Endodermal cell (in vitro differentiated cells): ENCODE measurements at places on chromosomes 4 and X. TPM values are rescaled to one million over a fixed set of nuclear protein-coding genes. Genes with fewer than 3 reads are reported as not detected.

DNA sequence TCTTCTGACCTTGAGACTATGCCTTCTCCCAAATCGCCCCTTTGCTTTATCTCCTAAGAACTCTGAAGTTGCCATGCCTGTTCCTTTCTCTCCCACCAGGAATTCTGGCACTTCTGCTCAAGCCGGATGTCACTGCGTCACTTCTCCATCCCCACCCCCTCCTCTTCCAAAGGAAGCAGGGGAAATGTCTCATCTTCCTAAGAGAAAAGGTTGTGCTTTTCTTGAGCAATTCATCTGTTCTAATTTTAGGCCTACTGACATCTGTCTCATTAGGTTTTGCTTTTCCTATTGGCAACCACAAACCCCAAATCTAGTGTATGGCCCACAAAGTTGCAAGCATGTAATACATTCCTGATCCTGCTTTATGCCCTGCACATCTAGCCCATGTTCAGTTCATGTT is 163.1 kb upstream of the PLAC1 start:
- DNase-seq = peak; percentile 65

DNA sequence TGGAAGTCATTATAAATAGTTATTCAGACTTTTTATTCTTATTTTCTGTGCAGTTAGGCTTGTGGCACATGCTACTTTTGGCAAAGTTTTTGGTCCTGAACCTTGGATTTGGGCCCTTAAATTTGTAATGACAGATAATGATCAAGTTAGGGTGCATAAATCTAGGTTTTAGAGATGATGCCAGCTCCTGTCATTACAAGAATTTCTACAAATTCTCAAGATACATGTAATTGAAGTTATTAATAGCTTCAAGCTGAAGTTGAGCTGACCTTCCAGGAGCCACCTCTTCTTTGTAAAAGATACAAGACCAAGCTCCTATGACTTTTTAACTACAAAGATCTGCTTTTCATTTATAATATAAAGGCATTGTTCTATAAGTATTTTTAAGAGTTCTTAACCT is 255.6 kb upstream of the UGT8 start:
- no peak for DNase-seq

DNA sequence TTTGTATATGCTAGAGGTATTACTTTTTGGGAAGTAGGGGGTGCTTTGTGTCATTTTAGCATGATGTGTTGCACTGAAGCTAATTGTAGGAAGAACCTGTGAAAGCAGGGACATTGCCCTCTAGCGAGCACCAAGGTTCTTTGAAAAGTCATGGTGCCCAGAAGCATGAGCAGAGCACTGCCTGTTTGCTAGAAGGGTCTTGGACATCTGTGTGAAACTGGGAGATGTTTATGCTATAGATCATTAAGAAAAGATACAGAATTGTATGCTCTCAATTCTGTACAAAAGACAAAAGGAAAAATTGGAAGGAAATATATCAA is 14.7 kb downstream of the GRPR start:
- peak; percentile 72 for DNase-seq

GRCh38 chrX:19646282-19646681 is 131.0 kb upstream of the MAP3K15 start:
- DNase-seq = no peak

- no peak for DNase-seq
Measured at GRCh38 chr4:44720371-44720770, 6.0 kb downstream of the GNPDA2 start.

GRCh38 chrX:55778322-55778721 is 60.8 kb downstream of the RRAGB start:
- DNase-seq = no peak

DNA sequence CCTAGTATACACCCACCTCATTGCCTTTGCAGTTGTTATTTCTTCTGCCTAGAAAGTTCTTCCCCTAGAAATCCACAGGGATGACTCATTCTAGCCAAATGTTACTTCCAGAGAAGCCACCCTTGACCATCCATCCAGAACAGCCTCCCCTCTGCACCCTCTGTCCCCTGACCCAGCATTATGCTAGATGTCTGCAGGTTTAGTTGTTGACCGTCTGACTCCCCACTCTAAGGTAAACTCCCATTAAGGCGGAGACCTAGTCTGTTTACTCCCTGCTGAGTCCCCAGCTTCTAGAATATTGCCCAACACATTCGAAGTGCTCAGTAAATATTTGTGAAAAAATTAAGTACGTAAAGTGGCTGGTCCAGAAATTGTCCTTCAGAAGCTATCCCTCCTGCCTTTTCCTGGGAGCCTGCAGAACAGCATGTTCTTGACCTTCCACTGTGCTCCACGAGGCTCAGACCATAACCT is 11.0 kb downstream of the SRD5A3 start:
- DNase-seq = no peak

DNA sequence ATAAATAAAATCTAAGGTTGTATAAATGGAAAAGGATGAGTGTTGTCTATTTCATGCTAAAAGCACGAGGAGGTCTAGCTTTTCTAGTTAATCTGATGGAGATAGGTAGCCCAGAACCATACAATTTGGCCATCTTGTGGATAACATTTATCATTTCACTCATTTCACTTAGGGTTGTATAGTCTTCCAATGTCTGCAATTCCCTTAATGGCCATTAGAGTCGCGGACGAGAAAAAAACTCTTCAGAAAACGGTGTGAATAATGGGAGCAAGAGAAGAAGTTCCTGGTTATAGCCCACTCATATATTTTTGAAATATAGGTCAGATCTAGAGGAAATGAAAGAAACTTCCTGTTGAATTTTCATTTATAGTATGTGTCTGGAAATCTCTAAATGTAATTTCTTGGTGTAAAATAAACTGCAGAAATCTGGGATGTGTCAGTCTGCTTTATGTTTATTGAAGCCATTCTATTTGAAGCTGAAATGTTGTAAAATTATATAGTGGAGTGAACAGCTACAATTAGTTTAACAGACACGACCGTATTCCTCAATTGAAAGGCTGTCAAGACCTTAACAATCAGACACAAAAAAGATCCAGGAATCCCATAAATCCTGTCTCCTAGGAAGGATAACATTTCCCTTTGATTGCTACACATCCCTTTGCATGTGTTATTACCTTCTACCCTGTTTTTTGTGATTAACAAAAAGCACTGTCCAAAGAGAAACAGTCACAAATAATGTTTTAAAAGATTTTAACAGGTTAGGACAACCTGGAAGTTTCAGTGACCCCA is 47.7 kb upstream of the MGST2 start:
- DNase-seq = no peak

DNA sequence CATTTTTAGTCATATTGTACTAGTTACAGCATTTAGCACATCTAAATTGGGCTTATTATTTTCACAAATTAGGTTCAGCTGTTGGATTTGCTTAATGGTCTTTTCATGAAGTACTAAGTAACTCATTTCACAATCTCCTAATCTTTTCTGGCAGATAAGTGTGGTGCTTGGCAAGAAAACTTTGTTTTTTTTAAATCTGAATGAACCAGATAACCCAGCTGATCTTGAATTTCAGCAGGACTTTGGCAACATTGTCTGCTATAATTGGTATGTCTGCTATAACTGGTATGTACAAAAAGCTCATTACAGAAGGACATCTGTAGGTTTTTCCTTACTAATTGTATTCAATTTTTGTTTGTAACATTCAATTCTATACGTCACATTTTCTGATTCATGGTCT is 22.7 kb downstream of the WDR19 start:
- no peak for DNase-seq

DNA sequence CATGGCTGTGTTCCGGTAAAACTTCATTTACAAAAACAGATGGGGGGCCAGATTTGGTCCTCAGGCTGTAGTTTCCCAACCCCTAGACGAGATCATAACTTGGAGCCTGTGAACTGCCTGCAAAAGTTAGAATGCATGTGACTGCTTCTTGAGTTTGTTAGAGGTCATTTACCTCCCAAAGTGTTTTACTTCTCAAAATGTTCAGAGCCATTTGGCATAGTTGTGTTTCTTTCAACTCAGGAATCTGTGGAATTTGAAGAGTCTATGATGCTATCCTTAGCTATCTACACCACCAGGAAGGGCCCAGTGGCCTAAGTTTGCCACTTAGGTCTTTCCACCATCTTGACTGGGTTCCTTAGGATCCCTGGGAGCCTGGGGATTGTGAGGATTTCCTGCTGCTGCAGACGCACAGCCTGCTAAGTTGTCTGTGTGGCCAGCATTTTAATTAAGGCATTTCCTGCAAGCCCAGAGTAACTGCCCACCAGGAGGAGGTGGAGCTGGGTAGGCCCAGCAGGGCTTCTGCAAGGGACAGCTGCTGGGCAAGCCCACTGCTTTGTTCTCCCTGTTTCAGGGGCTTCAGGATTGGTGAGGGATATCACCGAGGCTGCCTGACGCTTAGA is 53.1 kb downstream of the CCNI start:
- peak; percentile 84 for DNase-seq

DNA sequence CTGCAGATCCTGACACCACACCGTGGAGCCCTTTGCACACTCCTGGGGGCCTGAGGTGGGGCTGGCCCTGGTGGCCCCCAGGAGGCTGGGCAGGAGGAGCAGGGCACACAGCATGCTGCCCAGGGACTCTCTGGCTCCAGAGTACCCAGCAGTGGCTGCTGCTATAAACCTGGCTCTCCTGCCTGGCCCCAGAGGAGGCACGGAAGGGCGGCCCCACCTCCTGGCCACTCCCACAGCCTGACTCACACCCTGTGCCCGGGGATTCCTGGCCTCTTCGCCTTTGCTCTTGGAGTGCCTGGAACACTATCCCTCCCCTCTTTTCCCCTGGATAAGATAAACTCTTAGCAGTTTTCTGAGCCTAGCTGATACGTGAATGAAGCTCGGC is at the start of gene PSAPL1:
Gene PSAPL1 (minus strand): TSS at position 165 of the 385 bp plus-strand sequence. CDS start 51 bp downstream, at position 114.
- DNase-seq = peak; percentile 90

DNA sequence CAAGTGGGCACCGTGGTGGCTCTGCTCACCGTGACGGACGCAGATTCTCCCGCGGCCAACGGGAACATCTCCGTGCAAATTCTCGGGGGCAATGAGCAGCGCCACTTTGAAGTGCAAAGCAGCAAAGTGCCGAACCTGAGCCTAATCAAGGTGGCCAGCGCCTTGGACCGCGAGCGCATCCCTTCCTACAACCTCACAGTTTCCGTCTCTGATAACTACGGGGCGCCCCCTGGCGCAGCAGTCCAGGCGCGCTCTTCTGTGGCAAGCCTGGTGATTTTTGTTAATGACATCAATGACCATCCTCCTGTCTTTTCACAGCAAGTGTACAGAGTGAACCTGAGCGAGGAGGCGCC is 2.7 kb downstream of the FAT4 start:
- peak; percentile 88 for DNase-seq

Gene SATL1
- 0.29 and 0.38 TPM in 2 replicates for total RNA-seq

Gene BEX2
- 23.6 and 25.1 TPM in 2 replicates for total RNA-seq

Gene PNMA3
- 5.4 TPM in 2 replicates for total RNA-seq
